ENCODE measurements at places on chromosomes 5 and 9. TPM values are rescaled to one million over a fixed set of nuclear protein-coding genes. Genes with fewer than 3 reads are reported as not detected.
A peak's percentile ranks its signal among the peaks of the same experiment; 100 is the strongest.

DNA sequence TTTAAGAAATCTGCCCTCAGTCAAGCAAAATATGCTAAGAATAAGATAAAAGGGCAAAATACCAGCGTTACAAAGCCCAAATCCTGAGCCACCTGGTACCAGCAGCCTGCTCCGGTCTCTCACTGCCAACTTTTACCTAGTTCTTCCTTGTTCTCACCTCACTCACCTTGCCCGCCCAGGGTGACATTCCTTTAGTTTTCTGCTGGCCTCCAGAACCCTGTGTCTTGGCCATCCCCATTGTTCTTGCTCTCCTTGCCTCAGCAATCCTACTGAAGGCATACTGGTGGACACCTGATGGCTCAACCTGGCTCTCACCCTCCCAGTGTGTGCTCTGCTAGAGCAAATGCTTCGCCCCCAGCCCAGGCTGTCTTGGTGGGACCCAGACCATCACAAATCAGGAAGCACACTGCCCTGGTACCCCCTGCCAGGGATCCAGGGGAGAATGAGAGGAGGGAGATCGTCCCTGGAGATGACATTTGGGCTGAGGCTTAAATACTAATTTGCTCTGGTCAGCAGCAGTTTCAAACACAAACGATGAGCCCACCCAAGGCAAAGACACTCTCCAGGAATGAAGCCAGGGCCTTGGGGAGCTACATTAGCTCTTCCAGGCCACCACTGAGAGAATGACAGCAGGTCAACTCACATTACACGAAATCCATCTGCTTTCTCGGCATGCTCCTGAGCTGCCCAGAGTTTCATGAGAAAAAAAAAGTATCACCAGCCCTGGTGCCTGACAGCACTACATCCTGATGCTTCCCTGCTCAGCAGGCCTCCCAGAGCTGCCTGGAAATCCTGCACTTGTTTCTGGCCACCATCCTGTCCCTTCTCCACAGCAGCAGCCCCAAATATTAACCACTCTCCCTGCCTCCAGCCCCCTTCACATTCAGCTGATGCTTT is 12.2 kb upstream of the SEPTIN8 start:
- H3K36me3 ChIP-seq, result no peaks in the 10 kb centered on the region
- H3K27me3 ChIP-seq, result no peaks in the 10 kb centered on the region
- DNase-seq, result no peak
- no peaks in the 10 kb centered on the region for H3K4me1 ChIP-seq
- H3K27ac ChIP-seq, result no peak overlapping the region
- no peak overlapping the region for H3K4me3 ChIP-seq

DNA sequence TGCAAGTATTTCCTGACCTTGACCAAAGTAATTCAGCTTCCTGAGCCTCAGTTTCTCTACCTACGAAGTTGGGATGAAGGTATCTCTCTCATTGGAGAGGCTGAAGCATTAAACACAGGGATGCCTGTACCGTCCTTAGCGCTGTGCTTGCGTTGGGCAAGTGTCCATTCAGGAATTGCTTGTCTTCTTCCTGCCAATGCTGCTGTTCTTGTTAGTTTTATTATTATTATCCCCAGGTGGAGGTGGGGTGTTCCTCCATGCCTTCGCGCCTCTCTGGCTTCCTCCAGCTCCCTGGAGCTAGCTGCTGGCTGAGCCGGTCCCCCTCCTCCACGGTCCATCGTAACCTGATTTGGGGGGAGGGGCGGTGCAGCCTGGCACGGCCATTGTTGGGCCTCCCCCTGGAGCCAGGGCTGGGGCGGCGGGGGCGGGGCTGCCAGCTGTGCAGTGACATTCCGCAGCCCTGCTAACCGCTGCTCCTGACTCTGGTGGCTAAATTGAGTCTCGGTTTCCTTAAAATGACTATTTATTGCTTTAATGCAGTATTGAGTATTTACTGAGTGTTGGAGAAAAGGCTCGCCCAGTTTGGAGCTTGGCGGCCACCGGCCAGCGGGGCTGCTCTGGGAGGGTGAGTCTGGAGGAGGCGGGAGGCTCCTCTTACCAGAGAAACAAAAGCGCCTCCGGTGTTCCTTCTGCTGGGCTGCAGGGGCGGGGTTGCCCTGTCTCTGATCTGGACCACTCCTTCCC is 51.3 kb downstream of the LMX1B start:
- peaks cover 4% of the 10 kb centered on the region for H3K27me3 ChIP-seq
- no peak overlapping the region for H3K27ac ChIP-seq
- DNase-seq, result no peak
- no peak overlapping the region for H3K4me3 ChIP-seq

- H3K4me1 ChIP-seq, result no peaks in the 10 kb centered on the region
- no peak for DNase-seq
- no peak overlapping the region for H3K4me3 ChIP-seq
- H3K36me3 ChIP-seq, result no peaks in the 10 kb centered on the region
- no peak overlapping the region for H3K27ac ChIP-seq
- no peaks in the 10 kb centered on the region for H3K27me3 ChIP-seq
Measured at GRCh38 chr9:16315720-16316119, 554.8 kb downstream of the BNC2 start.

DNA sequence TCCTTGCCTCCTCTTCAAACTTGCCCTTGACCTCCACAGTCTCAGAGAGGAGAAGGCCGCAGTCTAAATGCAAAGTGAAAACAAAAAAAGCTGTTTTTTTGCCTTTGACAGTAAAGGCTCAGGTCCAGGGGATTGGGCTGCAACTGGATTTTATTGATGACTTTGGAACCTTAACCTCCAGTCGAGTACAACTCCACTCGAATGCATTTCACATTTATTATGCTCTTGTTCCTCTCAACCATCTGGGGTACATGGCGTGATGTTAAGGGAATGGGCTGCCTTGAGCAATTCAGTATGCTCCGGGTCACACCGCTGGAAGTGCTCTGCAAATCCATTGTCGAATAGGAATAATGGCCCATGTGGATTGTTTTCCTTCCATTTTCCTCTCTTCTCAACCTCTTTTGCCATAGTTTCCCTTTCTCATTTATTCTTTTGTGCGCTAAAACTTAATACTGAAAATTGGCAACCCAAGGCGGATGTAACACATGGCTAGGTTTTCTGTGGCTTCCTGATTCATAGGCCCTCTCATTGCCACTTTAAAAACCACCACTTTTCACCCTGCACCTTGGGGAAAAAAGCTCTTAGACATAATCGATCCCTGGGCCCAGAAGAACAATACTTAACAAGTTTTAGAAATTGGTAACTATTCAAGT is 34.3 kb downstream of the ITK start:
- no peak for DNase-seq
- no peaks in the 10 kb centered on the region for H3K36me3 ChIP-seq
- no peaks in the 10 kb centered on the region for H3K27me3 ChIP-seq
- H3K4me1 ChIP-seq, result no peaks in the 10 kb centered on the region

The MED7 gene
- 13.0 TPM for total RNA-seq

- H3K27ac ChIP-seq, result no peak overlapping the region
- no peak for DNase-seq
- H3K36me3 ChIP-seq, result no peaks in the 10 kb centered on the region
- H3K27me3 ChIP-seq, result no peaks in the 10 kb centered on the region
Measured at GRCh38 chr5:142032747-142033631, 20.2 kb upstream of the GNPDA1 start.

The TICAM2 gene
- not detected for total RNA-seq

- H3K27ac ChIP-seq, result no peak overlapping the region
- peaks cover 7% of the 10 kb centered on the region for H3K4me1 ChIP-seq
- H3K36me3 ChIP-seq, result no peaks in the 10 kb centered on the region
- H3K27me3 ChIP-seq, result no peaks in the 10 kb centered on the region
- H3K4me3 ChIP-seq, result no peak overlapping the region
- peak; percentile 19 for DNase-seq
Measured at GRCh38 chr5:42621242-42621641, 135.4 kb upstream of the CCDC152 start.

DNA sequence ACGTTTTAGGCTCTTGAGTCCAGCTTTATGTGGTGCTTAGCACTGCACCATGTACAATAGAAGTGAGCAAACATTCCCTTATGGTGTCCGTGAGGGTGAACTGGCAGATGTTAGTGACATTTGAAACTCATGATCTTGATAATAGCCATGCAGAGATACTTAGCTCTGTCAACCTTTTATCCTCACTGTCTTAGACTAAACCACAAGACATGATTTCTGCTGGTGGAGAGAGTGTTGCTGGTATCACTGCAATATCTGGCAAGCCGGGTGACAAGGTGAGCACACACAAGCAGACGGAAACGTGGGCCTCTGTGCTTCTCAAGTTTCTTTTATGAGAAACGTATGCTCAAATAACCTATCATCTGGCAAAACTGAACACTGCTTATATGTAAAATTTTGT is 68.4 kb downstream of the CAST start:
- no peaks in the 10 kb centered on the region for H3K36me3 ChIP-seq
- H3K27me3 ChIP-seq, result no peaks in the 10 kb centered on the region
- no peak overlapping the region for H3K27ac ChIP-seq
- peaks cover 5% of the 10 kb centered on the region for H3K4me1 ChIP-seq
- no peak for DNase-seq
- no peak overlapping the region for H3K4me3 ChIP-seq

The TNC gene
- 265 TPM for total RNA-seq
